Epithelial cell of esophagus (primary cell): ENCODE measurements at places on chromosomes 6 and 20.
A peak's percentile ranks its signal among the peaks of the same experiment; 100 is the strongest.

- DNase-seq, result peak; percentile 33
These were observed 654 bp downstream of the FAM8A1 start for GRCh38 chr6:17600527-17601385.

- DNase-seq, result no peak
These were observed 10.8 kb upstream of the POU3F2 start for GRCh38 chr6:98823428-98824161.

GRCh38 chr6:102390541-102390940, 997.0 kb downstream of the GRIK2 start:
- no peak for DNase-seq

- DNase-seq, result peak; percentile 74
These were observed 16.7 kb downstream of the TAB2 start for GRCh38 chr6:149334201-149334600.

GRCh38 chr6:106110164-106110826, 24.2 kb downstream of the PRDM1 start:
- DNase-seq, result peak; percentile 41

- no peak for DNase-seq
These were observed 106.4 kb upstream of the PTPN1 start for GRCh38 chr20:50403565-50404418.

- DNase-seq, result no peak
These were observed 1044.7 kb downstream of the GRIK2 start for GRCh38 chr6:102438171-102438570.

DNA sequence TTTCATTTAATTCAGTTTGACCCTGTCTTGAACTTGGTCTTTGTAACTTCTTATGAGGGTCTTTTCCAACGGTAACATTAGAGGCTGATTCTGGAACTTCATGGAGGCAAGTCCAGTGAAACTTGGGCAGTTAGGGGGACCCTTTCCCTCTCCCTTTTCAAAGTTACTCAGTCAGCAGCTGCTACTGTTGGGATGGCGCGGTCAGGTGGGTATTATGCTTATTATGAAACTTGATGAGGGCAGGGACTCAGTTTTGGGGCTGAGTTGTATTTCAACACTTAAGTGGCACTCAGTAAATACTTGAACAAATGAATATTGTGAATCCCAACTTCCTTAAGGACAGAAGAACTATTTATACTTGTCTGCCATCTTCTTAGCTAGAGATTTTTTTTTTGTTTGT, 20.8 kb downstream of the TOP1 start:
- no peak for DNase-seq

DNA sequence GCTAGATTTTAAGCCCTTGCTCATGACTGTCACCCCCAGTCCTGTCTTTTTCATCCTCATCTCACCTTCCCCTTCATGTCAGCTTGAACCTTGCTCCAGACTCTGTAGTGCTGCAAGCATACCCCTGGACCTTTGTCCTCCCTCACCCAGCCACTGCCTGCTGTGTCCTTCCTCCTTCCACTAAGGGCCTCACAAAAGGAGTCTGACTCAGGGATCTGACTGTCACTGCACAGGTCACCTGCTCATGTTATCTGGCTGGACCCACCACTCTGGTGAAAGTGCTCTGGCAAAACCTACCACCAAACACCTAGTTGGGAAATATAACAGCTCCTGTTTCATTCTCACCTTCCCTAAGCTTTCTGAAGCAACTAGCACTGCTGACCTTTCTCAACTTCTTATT, 151.4 kb downstream of the INSM1 start:
- peak; percentile 4 for DNase-seq

GRCh38 chr6:168506460-168506859, 65.5 kb downstream of the SMOC2 start:
- DNase-seq, result no peak

DNA sequence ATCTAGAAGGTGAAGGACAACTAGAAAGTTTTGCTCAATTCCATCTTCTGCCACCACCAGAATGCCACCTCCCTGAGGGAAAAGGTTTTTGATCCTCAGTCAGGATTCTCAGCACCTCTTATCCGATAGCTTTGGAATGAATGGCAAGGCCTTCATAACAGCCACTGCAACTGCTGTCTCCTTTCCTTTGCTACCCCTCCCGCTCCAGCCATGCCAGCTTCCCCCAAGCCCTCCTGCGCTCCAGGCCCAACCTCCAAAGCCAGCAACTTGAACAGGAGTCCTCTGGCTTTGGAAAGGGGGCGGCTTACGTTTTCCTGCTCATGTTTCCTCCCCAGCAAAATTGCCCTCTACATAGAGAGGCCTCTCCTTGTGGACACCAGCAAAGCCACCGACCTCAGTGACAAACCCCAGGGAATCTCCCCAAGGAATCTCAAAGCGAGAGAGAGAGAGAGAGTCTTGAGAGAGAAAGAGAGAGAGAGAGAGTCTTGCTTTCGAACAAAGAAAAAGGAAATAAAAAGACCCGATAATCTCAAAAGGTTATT, 420 bp upstream of the BTN2A1 start:
- DNase-seq, result no peak

DNA sequence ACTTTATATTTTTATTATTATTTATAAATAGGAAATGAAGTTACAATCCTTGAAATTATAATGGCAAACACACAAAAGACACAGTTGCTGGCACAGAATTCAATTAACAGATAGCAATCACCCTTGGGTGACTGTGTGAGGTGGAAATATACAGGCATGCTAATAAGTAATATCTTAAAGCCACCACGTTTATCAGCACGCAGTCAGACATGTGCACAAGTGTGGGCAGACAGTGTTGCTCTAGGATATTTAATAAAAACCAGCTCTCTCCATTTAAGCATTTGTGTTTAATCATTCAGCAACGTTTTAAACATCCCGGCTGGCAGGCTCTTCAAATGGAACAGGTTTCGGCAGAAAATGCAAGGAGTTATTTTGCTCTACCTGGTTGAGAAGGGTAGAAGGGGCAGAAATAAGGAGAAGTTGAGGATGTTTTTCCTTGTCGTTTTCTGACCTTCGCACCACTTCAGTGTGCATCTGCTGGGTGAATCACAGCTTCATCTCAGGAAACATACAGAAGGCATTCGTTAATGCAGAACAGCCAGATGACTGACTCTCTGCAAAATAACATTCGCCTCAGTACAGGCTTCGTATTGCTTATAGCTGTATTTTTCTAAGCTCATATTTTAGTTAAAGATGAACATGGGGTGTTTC, 585.1 kb downstream of the QKI start:
- DNase-seq, result no peak

DNA sequence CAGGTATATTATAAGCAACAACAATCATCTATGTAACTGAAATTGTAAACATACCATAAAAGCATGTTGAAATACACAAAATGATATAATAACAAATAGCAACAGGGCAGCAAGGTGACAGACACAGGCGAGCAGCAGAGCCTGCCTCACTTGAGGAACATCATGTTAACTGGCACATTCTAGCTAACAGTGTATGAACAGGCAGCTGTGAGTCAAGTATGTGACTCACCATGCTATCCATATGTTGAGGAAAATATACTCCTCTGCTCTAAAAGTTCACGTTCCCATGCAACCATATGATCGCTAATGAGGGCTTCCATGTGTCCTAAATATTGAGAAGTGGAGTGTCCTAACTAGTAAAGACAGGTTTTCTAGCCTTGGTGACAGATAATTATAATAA, 18.4 kb downstream of the SERAC1 start:
- DNase-seq, result peak; percentile 91

DNA sequence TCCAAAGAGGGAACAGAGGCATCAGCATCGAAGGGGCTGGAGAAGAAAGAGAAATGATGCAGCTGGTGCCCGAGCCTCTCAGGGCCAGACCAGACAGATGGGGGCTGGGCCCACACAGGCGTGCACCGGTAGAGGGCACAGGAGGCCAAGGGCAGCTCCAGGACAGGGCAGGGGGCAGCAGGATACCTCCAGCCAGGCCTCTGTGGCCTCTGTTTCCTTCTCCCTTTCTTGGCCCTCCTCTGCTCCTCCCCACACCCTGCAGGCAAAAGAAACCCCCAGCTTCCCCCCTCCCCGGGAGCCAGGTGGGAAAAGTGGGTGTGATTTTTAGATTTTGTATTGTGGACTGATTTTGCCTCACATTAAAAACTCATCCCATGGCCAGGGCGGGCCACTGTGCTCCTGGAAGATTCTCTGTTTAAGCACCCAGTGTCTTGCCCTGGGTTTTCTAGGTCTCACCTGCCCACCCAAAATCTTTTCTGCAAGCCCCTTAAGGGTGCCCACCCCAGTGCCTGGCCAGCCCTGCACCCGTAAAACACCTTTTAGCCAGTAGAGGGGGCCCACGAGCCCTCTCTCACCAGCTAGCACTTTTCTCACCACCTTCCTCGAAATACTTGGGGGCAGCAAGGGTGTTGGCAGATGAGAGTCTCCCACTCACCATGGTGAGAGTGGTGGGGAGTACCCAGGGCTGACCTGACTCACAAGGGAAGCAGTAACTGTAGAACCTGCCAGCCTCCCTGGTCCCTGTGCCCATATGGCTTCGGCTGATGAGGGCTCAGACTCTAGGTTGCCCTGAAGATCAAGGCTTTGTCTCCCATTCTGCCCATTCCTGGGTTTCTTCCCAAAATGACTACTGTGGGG, 35.7 kb upstream of the ID1 start:
- DNase-seq, result peak; percentile 35

- no peak for DNase-seq
These were observed 159.9 kb downstream of the ASCC3 start for GRCh38 chr6:100721256-100721655.

DNA sequence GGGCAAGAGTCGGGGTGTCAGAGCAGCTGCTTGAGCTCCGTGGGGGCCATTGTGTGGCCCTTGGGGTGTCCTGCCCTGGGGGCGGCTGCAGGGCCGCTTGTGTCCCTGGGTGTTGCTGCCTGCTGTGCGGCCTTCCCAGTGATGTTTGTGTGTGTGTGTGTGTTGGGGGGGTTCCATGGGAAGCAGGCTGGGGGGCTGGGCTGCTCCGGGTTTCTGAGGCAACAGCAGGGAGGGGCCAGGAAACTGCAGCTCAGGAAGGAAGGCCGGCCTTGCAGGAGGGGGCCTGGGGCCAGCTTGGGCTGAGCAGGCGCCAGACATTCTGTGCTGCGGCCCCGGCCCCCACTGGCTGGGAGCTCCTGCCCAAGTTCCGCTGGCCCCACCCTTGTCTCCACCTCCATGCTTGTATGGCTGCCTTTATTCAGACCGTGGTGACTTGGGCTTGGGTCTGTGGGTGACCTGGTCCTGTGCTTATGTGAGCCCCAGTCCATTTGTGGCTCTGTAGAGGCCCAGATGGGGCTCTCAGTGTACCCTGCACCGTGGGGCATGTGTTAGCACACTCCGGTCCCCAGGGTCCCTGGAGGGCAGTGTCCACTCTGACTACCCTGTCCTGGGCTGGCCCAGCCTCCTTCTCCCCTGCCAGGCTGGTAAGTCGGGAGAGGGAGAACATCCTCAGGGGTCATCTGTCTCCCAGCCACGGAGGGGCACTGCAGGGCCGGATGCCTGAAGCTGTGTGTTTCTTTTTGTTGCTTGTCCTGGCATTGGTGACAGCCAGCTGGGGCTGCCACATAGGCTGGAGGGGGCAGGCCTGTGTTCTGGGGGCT, 4.6 kb upstream of the SOX18 start:
- no peak for DNase-seq

DNA sequence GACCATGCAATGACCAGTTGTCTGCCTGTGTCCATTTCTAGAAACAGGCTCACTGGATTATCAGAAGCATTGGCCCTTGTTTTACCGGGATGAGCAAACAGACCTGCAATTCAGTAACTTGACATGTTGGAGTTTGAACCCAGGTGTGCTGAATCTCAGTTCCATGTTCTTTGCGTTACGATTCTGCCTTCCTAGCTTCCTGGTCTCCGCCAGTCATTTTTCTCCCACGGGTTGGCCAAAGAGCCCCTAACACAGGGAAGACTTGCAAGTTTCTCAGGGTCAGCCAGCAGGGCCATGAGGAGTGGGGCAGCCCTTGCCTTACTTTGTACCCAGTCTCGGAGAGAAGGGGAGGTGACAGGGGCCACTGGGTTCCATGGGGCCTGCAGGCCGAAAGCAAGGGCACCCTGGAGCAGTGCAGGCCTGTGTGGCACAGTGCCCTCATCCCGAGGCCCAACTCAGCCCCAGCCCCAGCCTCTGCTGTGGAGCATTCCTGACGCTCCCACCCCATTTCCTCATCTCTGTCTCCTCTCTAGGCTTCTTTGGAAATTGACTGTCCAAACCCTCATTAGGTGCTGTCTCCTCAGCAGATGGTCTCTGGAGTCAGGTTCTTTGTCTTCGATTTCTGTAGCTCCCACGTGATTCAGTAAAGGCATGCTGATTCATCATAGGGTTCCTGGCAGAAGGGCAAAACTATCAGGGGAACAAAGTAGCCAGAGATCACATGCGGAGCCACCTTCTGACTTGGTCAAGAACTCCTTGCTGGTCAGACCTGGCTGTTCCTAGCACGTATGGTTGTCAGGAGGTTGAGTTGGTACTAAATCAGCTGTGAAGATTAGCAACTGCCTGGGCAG, 23.6 kb downstream of the CDS2 start:
- no peak for DNase-seq

DNA sequence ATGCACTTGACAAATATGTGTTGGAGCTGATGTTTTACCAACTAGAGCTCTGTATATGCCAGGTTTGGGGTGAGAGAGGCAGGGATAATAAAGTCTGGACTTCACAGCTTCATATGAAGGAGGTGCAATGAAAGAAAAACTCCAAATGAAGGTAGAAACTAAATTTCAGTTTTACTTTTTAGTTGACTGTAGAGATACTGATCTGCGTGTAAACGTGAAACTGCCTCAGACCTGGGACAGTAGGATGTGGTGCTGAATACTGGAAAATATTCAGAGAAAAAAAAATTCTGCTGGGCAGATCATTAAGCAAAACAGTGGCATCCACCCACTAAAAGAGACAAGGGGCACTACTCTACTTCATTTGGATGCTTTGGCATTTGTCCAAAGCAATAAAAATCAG, 94.5 kb downstream of the BACH2 start:
- DNase-seq, result no peak

DNA sequence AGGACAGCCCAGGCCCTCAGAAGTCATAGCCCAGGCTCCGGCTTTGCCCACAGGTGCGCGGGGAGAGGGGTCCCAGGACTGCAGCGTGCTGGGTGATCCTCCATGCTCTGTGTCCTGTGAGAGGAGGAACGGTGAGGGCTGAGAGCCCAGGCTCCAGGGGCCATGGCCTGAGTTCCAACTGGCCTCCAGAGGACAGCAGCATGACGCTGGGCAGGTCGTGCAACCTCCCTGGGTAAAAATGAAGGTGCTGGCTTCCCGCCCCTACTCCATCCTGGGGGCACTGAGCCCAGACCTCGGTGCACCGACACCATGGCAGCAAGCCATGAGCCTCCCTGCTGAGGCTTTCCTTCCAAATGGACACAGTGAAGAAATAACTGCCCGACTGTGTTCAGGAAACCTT, 305.4 kb downstream of the TAF4 start:
- DNase-seq, result no peak

GRCh38 chr6:31472259-31472658, 25.7 kb upstream of the MICB start:
- peak; percentile 23 for DNase-seq

- no peak for DNase-seq
These were observed 32.3 kb upstream of the ZFAND3 start for GRCh38 chr6:37787216-37787615.

GRCh38 chr6:16473184-16473907, 235.0 kb downstream of the GMPR start:
- no peak for DNase-seq
